Cardiac muscle cell (in vitro differentiated cells and primary cell): ENCODE measurements at places on chromosomes 16 and 17.

GRCh38 chr17:6786618-6787017, 10.6 kb downstream of the FBXO39 start:
- DNase-seq, result no peak

- DNase-seq, result no peak
Observed at GRCh38 chr17:81564778-81565177, 12.6 kb upstream of the FAAP100 start.

DNA sequence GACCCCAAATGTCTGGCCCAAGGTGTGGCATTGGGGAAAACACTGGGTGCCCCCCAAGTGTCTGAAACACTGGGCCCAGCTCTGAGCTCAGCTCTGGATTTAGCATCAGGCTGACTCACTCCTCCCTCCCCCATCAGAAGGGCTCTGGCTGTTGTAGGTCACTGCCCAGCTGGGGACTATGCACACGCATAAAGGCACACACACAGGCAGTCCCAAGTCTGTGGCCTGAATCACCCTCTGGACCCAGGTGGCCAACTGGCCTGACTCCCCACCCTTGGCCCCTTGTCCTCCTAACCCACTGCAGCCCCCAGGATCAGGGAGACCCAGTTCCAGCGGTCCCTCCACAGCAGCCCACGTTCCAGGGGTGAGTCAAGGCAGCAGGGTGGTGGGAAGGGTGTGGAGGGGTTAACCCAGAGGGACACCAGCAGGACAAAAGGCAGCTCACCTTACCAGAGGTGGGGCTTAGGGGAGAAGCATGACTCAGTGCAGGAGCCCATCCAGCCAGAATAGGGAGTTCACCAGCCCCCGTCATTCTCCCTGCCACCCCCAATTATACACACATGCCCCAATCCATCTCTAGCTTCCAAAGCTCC, 47.0 kb downstream of the MYO18A start:
- DNase-seq, result peak; percentile 63

- no peak for DNase-seq
Observed at GRCh38 chr17:73623247-73623646, 21.0 kb downstream of the SDK2 start.

- no peak for DNase-seq
Observed at GRCh38 chr17:8159459-8160223, 3.1 kb downstream of the VAMP2 start.

DNA sequence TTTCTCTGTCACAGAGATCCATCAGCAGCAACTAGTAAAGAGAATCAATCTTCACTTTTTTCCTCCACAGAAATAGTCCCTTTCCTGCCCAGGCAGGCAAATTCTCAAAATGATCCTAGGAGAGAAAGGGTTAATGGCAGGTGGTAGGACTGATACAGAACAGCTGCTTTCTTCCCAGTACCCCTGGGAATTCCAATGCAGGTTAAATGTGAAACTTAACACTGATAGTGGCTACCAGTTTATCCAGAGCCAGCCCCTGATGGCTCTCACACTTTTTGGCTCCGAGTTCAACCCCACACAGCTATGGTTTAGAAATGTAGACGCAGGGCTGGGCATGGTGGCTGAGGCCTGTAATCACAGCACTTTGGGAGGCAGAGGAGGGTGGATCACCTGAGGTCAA, 22.2 kb downstream of the MARVELD3 start:
- no peak for DNase-seq

GRCh38 chr16:8846401-8846932, 22.3 kb downstream of the CARHSP1 start:
- no peak for DNase-seq

DNA sequence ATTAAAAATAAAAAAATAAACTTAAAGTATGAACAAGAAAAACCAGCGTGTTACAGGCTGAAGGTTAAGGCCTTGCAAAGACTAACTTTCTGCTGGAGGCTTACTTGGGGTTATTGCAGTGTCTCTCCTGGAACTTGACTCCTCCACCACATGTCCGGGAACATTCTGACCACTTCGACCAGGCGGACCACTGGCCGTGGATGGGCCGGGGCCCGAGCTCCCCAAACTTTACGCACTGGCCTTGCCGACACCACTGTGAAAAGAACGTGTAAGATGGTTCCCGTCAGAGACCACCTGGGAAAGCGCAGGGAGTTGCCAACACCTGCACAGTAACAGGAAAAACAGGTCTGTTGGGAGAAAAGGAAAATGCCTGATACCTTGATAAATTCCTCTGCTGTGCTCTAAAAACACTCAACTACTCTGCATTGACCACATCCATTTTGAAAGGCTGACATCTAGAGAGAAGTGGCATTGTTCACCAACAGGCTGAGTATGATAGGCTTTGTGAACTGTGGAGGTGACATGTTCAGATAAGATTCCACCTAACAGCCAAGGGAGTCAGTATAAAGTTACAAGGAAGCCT, 99.1 kb downstream of the ADAMTS18 start:
- DNase-seq, result peak; percentile 34

- DNase-seq, result no peak
Observed at GRCh38 chr16:63298993-63299392, 1262.8 kb upstream of the CDH8 start.

DNA sequence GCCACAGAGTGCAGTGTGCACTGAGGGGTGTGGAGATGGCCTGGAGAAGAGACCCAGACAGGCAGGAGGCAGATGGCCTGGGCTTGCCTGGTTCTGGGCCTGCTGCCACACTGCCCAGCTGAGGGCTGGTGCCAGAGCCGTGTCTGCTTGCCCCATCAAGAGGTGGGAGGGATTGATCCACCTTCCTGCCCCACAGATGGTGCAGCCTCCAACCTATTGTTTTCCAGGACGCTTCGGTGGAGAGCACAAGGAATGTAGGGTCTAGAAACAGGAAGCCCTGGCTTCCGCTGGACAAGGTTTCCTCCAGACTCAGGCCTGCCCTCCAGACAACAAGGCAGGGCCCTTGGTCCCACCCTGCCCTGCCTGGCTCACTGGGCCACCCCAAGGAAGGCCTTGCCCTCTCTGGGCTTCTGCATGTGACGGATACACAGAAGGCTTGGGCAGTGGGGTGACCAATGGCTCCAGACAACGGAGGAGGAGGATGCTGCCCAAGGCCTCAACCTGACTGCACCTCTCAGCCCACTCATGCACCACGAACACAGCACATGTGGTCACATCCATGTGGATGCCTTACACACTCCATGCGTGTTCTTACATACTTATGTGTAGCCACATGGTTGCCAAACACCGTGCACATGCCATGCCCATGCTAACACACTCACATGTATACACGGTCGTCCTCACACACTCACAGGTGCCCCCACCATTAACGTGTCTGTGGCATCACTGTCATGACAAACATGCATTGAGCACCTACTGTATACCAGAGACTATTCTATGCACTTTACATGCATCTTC, 6.5 kb upstream of the CDH5 start:
- DNase-seq, result no peak
